ENCODE measurements at places on chromosomes 12 and 14.

GRCh38 chr14:50312734-50313054 is 570 bp downstream of the DMAC2L start:
- DNase-seq, result peak; percentile 82

GRCh38 chr12:89992668-89993451 is 284.2 kb upstream of the ATP2B1 start:
- DNase-seq, result no peak

GRCh38 chr14:24789378-24789884 is 155.4 kb upstream of the GZMB start:
- DNase-seq, result no peak

GRCh38 chr14:87349921-87350320 is 643.1 kb downstream of the GALC start:
- DNase-seq, result no peak

DNA sequence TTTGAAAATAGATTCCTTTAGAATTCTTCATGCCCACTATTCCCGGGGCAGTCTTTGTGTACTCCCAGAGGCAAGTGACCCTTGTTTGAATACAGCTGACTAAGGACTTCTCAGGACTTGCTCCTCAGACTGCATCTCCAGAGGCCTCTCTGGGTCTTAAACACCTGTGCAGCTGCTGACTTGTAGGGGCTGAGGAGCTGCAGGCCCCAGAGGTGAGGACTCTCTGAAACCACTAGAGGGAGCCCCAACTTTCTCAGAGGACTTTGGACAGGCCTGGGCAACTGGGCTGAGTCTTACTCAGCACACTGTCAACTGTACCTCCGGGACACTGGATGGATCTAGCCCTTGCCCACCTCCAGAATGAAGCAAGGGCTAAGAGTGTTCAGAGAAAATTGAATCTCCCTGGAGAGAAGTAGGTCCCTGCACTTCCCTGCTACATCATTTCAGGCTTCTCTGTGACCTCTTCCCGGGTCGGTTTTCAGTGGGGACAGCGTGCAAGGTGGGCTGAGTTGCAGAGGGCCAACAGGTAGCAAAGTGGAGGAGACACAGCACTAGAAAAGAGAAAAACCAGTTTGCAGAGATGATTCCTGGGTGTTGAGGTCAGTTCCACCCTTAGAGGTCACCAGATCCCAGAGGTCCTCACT is 164.6 kb downstream of the TMEM117 start:
- DNase-seq, result peak; percentile 27

- DNase-seq, result no peak
Measured at GRCh38 chr12:129788506-129789084, 115.2 kb downstream of the TMEM132D start.

DNA sequence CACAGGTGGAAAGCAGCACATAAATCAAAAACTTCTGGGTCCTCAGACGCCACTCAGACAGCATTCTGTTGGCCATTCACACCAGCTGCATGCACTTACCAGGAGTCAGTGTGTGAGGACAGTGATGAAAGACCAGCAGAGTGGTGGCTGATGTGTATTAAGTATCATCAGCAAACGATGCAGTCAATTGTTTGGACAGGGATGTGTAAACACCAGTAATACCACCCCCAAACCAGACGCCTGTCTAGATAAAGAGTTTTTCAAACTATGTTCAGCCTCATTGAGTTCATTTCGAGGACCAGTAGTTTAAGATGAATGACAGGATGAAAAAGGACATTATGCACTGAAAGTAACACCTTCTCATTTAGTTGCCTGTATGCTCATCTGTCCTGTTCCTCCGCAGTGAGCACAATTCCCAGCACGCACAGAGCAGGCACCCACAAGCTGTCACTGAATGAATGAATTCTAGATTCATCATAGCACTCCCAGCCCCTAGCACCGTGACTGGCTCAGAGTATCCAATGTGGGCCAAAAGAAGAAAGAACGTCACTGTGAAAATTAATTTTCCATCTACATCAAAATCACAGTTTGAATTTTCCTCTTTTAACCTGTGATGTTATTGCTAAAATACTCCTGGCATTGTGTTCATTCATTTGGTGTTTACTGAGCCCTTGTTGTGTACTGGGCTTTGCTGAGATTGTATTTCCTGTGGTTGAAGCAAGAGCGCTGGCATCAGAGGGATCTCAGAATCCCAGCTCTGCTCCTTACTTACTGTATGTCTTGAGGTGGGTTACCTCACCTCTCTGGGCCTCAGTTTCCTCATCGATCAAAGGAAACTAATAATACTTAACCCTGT is 124.8 kb upstream of the NOS1 start:
- peak; percentile 99 for DNase-seq

DNA sequence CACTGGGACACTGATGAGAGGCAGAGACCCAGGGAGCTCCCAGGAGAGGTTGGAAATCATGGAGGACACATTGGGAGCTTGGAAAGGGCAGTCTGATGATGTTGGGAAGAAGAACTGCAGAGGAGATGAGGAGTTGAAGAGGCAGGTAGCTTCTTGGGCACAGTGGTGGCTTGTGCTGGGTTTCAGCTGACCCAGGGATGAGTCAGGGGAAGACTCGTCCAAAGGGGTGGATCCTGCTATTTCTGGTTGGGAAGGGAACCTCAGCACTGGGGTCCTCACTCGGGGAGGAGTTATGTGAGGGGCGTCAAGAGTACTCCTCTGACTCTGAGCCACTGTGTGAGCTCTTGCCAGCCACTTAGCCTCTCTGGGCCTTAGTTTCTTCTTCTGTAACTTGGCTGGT is 11.5 kb downstream of the ADCY4 start:
- no peak for DNase-seq

- DNase-seq, result no peak
Measured at GRCh38 chr14:68633131-68633991, 159.5 kb downstream of the ZFP36L1 start.

DNA sequence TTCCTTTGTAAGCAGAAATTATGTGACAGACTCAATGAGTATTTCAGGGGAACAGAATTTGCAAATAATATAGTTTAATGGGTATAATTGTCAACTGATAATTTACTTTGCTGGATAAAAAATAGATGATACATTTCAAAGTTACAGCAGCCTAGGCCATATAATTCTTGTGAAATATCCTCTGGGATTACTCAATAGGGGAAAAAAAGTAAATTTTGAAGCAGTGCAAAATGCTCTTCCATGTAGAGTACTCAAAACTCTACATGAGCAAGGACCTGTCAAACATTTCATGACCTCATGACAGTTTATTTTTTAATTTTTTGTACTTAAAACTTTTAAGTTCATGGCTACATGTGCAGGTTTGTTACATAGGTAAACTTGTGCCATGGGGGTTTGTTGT is 163.3 kb downstream of the DACT1 start:
- no peak for DNase-seq
